ENCODE measurements at places on chromosomes 5 and 9.

- no peak for DNase-seq
Observed at GRCh38 chr5:79853028-79853427, 138.0 kb downstream of the MTX3 start.

- DNase-seq: no peak
Observed at GRCh38 chr5:87877495-87877894, 391.1 kb downstream of the TMEM161B start.

GRCh38 chr9:136237486-136238341 lies 7.9 kb downstream of the QSOX2 start:
- DNase-seq: no peak

- no peak for DNase-seq
Observed at GRCh38 chr9:35717132-35717870, 14.7 kb downstream of the TLN1 start.

Data from AG08396 (cell line).